ENCODE measurements at places on chromosomes 3 and 15.

DNA sequence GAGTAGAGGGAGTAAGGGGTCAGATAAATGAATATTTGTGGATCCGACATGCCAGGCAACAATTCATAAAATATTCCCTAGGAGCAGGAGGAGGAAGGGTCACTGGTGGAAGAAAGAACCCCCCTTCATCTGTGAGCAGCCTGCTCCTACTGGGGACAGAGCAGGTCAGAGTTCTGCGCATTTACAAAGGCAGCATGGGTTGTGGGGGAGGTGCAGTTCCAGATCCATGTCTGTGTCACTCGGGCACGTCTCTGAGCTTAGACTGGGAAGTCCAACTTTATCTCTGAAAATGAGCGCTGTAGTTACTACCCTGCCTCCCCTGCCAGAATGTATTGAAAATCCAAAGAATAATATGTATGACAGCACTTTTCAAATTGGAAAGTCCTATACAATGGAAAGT is 115.2 kb downstream of the GABRG3 start:
- no peak for DNase-seq

GRCh38 chr15:87228460-87228859 is 1028.1 kb downstream of the NTRK3 start:
- no peak for DNase-seq

DNA sequence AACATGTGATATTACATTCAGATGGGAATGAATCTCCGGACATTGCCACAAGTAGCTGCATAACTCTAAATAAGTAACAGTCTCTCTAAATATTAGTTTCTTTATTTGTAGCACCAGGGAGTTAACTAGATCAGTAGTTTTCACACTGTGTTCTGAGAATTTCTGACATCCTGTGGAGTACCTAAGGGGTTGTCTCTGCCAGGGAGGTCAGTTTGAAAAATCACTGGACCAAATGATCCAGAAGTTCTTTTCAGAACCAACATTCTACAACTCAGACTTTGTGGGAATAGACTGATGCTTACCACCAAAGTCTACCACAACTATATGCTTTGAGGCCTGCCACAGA is 9.0 kb upstream of the ILDR1 start:
- DNase-seq = no peak

- no peak for DNase-seq
These were observed 372.5 kb downstream of the PLCL2 start for GRCh38 chr3:17257269-17257668.

DNA sequence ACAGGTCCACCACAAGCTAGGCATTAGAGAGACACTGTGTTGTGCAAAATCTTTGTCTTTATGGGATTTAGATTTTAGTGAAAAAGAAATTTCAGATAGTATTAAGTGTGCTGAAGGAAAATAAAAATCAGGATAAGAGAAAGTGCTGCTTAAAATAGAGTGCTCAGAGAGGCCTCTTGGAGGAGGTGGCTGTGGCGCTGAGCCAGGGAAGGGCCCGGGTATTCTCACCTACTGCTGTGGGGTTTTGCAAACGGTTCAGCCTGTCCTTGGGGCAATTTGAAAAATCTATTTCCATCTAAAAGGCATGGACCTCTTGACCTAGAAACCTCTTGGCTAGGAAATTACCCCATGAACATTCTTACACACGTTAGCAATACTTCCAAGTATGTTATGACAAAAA is 267.7 kb downstream of the TJP1 start:
- DNase-seq = no peak

DNA sequence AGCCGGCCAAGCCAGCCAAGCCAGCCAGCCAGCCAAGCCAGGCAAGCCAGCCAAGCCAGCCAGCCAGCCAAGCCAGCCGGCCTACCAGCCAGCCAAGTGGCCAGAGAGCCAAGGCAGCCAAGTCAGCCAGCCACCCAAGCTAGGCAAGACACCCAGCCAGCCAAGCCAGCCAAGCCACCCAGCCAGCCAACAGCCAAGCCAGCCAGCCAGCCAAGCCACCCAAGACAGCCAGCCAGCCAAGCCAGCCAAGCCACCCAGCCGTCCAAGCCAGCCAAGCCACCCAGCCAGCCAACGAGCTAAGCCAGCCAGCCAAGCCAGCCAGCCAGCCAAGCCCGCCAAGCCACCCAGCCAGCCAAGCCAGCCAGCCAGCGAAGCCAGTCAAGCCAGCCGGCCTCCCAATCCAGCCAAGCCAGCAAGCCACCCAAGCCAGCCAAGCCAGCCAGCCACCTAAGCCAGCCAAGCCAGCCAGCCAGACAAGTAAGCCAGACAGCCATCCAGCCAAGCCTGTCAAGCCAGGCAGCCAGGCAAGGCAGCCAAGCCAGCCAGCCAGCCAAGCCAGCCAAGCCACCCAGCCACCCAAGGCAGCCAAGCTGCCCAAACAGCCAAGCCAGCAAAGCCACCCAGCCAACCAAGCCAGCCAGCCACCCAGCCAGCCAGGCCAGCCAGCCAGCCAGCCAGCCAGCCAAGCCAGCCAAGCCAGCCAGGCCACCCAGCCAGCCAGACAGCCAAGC is 200.5 kb downstream of the GOLGA6L6 start:
- DNase-seq = no peak

DNA sequence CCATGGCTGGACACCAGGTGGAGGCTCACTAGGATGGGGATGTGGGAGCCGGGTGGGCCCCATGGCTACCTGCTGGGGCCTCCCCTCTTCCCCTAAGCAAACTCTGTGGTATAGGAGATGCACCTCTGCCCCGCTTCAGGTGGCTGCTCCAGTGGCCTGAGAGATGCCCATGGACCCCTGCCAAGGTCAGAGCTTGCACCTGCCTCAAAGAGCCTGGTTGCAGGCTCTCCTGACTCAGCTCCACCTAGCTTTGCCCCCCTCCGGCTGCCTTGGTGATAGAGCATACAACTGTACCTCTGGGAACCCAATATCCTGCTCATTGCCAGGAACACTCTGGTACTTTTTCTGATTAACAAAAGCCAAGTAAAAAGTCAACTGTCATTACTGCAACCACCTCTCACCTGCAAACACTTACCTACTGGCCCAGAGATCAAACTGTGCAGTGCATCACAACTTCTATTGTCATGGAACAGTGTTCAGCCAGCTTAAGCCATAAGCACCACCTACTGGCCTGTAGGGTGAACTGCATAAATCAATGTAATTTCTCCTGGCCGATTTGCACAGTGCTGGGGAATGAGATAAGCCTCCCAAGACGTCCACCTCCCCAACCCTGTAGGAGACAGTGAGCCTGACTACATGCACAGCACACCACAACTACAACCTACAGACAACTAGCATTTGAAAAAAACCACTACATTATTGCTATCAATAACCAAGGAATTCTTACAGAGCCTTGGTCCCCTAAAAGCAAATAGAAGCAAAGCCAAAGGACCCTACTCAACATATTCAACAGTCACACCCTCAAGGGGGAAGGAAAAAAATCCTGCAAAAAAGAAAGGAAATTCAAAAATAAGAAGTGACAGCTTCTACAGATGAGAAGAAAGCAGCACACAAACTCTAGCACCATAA is 352.4 kb upstream of the ARHGEF26 start:
- DNase-seq = peak; percentile 44

DNA sequence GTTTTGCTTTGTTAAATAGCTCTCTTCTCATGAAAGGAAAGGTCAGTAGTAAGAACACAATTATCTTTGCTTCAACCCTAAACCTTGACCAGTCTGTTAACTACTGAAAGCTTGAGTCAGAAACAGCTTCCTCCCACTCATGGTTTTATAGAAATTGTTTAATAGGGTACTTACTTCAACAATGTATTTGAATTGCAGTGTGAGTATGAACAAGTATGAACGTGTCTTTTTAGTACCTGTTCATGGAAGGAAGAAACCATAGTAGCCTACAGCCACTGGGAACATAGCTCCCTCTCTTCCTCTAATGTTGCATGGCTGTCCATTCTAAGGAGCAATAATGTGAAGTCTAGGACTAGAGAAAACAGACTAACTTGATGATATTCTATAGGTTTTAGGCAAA is 311.0 kb downstream of the MCTP2 start:
- no peak for DNase-seq

GRCh38 chr3:127135241-127136023 is 57.5 kb upstream of the PRR23E start:
- no peak for DNase-seq

DNA sequence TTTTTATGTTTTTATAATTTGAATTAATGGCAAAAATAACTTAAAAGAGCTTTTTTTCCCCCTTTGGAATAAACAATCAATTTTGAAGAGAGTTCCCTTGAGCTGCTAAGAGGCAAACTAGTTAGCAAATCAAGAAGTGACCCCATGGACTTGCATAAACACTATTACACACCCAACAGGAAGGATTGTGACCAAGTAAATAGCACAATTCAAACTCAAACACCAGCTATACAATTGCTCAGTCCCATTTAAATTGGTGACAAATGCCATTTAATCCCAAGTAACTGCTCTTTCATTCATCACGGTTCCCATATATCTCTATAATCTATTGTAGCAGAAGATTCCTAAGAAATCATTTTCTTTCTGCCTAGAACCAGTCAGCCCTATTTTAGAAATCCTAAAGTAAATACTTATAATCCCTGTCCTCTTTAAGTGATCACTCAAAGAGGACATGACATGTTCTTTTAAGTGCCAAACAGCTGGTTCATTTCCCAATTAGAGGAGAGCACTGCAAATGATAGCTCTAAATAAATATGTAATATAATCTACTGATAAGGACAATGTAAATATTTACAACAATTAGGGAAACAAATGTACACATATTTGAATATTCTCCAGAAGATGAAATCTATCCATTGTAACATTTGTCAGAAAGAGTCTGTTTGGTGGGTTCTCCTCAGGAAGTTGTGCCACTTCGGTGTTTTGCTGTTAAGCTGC is 137.8 kb upstream of the ADAMTS9 start:
- no peak for DNase-seq

DNA sequence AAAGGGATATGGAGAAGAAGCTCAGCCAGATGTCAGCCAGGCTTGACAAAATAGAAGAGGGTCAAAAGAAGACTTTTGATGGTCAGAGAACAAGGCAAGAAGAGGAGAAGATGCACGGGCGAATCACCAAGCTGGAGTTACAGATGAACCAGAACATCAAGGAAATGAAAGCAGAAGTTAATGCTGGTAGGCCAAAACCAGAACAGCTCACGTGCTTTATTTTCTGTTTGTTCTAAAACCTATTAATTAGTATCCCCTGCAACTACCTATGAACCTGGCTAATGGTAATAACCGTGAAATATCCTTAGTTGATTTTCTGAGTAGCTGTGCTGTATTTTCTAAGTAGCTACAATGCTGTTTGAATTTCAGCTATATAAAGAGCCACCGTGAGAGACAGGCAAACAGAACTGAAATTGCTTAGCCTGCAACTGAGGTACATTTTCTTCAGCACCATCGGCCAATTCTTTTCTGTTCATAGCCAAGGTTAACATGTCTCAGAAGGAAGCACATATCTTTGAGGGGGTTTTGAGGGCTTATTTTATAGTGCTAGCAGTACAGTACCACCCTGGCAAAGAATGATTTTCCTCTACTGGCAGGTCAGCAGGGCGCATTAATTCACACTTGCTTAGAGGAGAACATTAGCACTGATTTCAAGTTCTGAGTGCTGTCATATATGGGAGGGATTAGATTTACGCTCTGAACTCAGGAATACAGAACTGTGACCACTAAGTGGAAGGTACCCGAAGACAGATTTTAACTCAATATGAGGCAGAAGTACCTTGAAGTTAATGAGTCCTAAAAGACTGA is 78.9 kb downstream of the FAM81A start:
- no peak for DNase-seq

DNA sequence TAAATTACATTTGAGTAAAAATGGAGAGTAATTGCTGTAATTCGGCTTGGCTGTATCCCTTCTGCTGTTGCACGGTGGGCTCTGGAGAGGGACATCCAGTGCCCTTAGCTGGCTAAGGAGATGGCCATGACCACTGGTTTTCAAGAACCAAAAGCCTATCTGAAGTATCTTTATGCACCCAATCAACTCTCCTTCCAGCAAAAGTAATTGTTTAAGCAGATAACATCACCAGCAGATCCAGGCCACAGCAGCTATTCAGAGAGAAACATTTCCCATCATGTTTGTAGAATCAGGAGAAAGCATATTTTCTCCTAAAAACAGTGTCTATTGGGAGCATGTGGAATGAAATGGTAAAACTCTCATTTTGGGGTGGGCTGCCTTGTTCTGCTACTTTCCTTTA is 514.5 kb upstream of the RGMA start:
- DNase-seq = no peak

DNA sequence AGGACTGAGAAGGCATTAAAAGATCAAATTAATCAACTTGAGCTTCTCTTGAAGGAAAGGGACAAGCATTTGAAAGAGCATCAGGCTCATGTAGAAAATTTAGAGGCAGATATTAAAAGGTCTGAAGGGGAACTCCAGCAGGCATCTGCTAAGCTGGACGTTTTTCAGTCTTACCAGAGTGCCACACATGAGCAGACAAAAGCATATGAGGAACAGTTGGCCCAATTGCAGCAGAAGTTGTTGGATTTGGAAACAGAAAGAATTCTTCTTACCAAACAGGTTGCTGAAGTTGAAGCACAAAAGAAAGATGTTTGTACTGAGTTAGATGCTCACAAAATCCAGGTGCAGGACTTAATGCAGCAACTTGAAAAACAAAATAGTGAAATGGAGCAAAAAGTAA is 149.7 kb upstream of the LRRFIP2 start:
- no peak for DNase-seq

DNA sequence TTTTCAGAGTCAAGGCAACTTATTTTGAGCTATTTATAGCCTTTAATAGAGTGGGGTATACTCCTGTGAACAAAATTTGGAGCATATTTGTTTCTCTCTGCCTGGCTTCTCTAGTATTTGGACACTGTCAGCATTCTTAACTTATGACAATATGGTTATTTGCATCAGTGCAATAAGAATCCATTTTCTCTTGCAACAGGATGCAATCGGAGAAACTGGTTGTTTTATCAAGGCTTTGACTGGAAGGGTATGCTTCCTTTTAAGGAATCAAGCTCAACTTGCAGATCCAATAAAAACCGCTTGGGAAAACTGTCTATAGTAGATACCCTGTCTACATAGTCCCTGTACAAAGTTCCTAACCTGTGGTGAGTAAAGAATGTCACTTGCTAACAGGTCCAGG is 106.7 kb downstream of the DPH6 start:
- no peak for DNase-seq

DNA sequence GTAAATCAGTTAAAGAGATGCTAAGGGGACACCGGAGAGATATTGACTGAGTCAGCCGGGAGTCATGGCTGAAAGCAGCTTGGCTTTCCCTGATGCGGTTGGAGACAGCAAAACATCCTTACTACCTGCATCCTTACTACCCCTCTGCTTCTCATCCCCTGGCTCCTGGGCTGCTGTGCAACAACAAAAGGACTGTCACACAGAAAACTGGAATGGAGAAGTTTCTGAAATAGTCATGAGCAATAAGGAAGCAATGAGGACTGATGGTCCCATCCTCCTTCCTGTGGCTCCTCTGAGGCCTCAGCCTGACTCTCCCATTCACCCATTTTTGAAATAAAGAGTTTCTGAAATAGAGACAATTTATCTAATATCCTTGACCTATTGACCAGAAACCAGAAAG is 1.1 kb downstream of the HCLS1 start:
- no peak for DNase-seq

GRCh38 chr3:126955004-126955790 is 27.7 kb upstream of the PLXNA1 start:
- DNase-seq = no peak

- no peak for DNase-seq
These were observed 68.5 kb upstream of the PTX3 start for GRCh38 chr3:157368171-157368570.
